ENCODE measurements at places on chromosomes 5 and 9. TPM values are rescaled to one million over a fixed set of nuclear protein-coding genes. Genes with fewer than 3 reads are reported as not detected.

DNA sequence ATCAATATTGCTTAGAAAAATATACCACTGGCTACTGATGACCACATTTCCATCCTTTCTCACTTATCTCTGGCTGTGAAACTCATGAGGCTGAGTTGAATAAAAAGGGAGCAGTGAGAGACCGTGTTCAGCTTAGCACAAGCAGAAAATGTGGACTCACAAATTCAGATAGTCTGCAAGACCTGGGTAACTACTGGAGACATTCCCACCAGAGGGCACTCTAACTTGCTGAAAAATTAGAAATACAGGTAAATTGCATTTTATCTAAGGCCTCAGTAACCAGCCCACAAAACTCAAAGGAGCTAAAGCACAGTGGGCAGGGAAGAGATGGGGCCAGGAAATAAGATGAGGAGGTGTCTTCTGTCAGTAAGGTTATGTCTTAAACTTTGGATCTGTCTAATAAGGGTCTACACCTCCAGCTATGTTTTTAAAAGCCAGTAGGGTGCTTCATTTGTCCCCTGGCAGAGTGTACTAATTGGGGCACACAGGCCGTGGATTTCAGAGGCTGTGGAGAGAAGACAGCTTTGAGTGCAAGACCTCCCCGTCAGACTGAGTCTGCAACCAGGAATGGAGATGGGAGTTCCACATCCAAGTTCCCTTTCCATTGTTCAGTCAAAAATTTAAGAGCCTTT is 8.7 kb upstream of the NDUFB6 start:
- no peak for DNase-seq

DNA sequence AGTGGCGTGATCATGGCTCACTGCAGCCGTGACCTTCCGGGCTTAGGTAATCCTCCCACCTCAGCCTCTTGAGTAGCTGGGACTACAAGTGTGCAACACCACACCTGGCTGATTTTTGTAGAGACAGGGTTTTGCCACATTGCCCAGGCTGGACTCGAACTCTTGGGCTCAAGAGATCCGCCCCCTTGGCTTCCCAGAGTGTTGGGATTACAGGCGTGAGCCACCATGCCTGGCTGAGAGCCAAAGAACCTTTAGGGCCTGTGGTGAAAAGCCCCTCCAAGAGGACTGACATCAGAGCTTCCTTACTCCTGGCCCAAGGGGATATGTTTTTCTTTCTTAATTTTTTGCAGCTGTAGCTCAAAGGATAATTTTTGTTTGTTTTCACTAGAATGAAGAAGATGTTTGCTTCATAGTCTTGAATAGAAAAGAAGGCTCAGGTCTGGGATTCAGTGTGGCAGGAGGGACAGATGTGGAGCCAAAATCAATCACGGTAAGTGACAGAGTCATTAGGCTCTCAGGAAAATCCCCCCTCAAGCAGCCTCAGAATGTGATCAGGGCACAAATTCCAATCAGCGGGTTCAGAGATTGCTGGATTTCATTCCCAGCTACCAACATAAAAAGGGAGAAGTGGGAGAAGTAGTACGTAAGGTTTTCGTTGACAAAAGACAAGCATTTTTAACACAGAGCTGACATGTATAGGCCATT is 77.1 kb downstream of the GOLPH3 start:
- DNase-seq, result no peak

DNA sequence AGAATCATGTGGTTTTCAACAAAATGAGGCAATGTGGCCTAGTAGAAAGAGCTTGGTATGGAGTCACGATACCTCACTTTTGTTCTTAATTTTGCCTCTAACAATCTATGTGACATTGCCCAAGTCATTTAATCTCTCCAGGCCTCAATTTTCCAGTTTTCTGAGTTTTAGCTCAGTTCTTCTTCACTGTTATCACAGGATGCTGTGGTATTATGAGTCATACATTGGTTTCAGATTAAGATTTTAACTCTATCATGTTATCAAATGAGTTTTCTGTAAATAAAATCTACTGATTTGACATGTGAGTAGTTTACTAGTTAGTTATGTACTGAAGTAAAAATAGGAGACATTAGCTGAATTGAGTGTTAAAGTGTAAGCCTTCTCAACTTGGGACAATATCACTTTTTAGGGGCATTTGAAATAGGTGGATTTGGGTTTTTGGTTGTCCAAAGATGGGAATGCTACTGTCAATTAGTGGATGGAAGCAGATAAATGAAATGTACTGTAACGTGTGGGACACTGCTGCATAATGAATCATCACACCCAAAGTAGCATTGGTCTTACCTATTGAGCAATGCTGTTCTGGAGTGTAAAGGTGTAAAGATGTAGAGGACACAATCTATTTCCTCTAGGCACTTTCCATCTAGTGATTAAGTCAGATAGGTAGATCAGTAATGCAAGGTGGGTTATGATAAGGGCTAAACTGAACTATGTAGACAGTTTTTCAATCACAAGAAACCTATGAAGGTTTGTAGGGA is 73.3 kb downstream of the NNT start:
- DNase-seq, result no peak

- DNase-seq, result no peak
Measured at GRCh38 chr9:81591791-81592190, 97.6 kb downstream of the TLE1 start.

- DNase-seq, result no peak
Measured at GRCh38 chr5:31328040-31328733, 134.7 kb downstream of the CDH6 start.

DNA sequence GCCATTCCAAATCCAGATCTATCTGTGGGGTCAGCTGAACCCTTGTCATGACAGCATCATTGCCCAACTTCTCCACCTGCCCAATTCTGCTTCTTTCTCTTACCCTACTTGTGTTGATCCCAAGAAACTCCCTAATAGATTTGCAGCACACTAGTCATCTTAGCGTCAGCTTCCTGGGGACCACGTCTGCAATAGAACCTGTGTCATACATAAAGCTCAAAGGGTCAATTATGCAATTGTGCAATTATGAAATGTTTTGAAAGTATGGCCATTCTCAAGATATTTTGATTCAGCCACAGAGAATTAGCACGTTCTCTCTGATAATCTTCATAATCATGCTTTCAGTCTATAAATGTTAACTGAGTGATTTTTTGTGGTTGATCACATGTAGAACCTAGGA is 87.4 kb upstream of the PAPPA start:
- DNase-seq, result no peak

GRCh38 chr5:26757941-26758340 is 280.4 kb downstream of the CDH9 start:
- no peak for DNase-seq

GRCh38 chr9:33637881-33638280 is 113.8 kb downstream of the ANKRD18B start:
- no peak for DNase-seq

DNA sequence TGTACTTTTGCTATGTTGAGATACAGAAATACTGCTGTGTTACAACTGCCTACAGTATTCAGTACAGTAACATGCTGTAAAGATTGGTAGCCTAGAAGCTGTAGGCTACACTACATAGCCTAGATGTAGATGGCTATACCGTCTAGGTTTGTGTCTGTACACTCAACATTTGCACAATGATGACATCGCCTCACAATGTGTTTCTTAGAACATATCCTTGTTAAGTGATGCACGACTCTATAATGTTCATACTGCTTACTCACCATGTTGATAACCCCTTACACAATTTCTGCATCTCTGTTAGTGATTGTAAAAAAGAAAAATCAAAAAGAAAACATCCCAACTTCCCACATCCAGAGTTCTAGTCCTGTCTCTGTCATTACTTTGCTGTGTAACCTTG is 450.0 kb downstream of the CCDC171 start:
- no peak for DNase-seq

DNA sequence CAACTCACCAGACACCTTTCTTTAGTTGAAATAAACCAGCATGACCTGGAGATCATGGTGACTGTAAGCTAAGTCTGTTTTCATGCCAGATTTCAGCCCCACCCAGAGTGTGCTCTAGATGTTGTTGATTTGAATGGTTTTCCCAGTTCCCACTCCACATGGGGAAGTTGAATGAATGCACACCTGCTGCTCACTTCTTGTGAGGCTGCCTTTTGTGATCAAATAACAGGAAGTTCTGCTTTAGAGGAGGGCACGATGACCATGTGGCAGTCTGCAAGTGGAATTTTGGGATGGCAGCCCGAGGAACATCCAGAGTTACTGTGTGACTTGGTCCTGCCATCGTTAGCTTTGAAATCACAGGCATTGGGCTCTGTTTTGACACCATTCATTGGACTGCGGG is 18.7 kb downstream of the SLC46A2 start:
- no peak for DNase-seq

- DNase-seq, result no peak
Measured at GRCh38 chr5:157866536-157866935, 7.6 kb upstream of the CLINT1 start.

DNA sequence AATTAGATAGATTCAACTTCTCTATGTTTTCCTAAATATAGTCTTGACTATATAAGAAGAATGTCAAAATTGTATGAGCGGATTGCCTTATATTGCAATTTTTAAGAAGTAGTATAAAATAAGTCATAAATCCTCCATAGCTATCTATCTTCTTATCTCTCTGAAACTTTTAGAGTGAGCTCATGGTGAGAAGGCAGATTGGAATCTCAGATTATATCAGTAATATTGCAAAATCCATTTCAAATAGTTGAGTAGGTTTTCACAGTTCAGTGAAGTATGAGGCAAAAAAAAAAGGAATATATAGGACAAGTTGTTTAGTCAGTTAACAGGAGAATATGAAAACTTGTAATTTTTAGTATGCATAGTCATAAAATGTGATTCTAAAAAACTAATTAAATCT is 156.4 kb downstream of the FAM174A start:
- DNase-seq, result no peak

- DNase-seq, result no peak
Measured at GRCh38 chr5:124652892-124653441, 93.5 kb downstream of the ZNF608 start.

- DNase-seq, result no peak
Measured at GRCh38 chr9:99712214-99712613, 109.5 kb upstream of the NR4A3 start.

DNA sequence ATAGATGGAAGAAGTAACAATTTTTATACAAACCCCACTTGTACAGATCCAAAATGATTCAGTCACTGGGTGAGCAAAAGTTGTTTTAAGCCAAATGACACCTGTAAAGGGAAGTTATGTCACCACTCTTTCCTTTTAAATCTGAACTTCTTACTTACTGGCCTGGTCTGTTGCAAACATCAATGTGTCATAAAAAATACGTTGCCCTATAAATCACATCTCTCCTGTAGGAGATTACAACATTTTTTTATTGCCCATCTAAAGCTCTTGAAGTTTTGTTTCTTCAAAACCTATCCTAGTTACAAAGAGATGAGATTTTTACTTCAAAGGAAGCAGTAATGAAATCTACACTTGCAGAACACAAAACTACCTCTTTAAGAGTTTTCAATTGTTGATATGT is 1087.8 kb upstream of the DMAC1 start:
- no peak for DNase-seq

GRCh38 chr9:132207839-132208615 is 46.2 kb downstream of the NTNG2 start:
- no peak for DNase-seq

- no peak for DNase-seq
Measured at GRCh38 chr5:23208959-23209431, 298.4 kb upstream of the PRDM9 start.

DNA sequence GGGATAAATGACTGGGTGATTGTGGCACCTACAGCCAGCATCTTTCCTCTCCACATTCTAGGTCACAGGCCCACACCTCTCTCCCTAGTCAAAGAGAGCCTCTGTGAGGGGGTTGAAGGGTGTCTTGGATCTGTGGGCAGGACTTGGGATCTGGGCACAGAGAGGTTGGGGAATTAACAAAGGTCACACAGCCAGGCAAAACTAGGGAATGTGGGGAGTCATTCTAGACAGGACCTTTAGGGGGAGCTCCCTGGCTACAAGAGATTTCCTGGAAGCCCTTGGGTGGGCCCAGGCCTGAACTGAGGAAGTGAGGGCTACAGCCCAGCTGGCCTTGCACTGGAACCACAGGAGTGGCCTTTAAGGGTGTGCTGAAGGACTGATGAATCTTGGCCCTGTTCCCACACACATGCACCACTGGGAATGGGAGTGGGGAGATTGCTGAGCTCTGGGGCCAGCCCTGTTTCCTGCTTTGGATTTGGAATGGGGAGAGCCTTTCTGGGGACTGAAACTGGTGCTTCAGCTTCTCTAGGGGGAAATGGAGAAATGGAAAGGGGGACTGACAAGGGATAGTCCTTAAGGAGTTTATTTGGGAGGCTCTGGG is 12.4 kb upstream of the CXXC5 start:
- no peak for DNase-seq

GRCh38 chr9:4792054-4792571 is 631 bp upstream of the RCL1 start:
- no peak for DNase-seq

DNA sequence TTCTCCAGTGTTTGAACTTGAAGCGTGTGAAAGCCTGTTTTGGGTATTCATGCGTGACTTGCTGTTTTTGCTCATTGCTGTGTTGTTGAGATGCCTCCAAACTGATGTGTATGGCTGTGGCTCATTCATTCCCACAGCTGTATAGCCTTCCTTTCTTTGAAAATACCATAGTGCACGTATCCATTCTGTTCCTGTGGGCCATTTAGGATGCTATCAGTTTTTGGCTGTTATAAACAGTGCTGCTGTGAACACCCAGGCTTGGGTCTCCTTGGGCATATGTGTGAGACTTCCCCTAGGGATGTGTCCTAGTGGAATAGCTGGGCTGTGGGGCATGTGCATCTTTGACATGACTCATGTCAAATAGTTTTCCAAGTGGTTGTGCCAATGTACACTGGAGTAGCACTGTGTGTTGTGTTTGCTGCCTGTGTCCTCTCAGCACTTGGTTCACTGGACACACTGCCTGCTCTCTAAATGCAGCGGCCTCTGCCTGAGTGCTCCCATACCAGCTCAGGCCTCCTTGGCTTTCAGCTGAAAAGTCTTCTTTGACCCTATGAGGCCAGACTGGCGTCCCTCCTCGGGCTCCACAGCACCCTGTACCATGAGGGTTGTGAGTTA is 102.6 kb upstream of the TBC1D2 start:
- no peak for DNase-seq

- no peak for DNase-seq
Measured at GRCh38 chr5:141485321-141486055, 658 bp downstream of the PCDHGC4 start.

GRCh38 chr9:136952321-136952850 is 313 bp downstream of the LCN12 start:
- DNase-seq, result no peak

CSNK1A1 gene
- polyA plus RNA-seq, result 196 TPM

HOMER1 gene
- polyA plus RNA-seq, result 25.7 TPM

MROH2B gene
- 0.14 TPM for polyA plus RNA-seq

PTBP3 gene
- 92.0 TPM for polyA plus RNA-seq

NSMF gene
- polyA plus RNA-seq, result 51.0 TPM

CRB2 gene
- 21.8 TPM for polyA plus RNA-seq

TEX48 gene
- not detected for polyA plus RNA-seq

KCNN2 gene
- 5.7 TPM for polyA plus RNA-seq

All from right renal cortex interstitium (tissue), 3 donors.